Neuronal stem cell (in vitro differentiated cells): ENCODE measurements at places on chromosomes 1 and 21.
A peak's percentile ranks its signal among the peaks of the same experiment; 100 is the strongest.

GRCh38 chr1:174809755-174810280 lies 189.9 kb upstream of the CACYBP start:
- H3K4me3 ChIP-seq: no peak overlapping the region
- no peak overlapping the region for H3K27ac ChIP-seq
- no peaks in the 10 kb centered on the region for H3K36me3 ChIP-seq
- H3K4me1 ChIP-seq: peaks cover 27% of the 10 kb centered on the region
- H3K27me3 ChIP-seq: no peaks in the 10 kb centered on the region

DNA sequence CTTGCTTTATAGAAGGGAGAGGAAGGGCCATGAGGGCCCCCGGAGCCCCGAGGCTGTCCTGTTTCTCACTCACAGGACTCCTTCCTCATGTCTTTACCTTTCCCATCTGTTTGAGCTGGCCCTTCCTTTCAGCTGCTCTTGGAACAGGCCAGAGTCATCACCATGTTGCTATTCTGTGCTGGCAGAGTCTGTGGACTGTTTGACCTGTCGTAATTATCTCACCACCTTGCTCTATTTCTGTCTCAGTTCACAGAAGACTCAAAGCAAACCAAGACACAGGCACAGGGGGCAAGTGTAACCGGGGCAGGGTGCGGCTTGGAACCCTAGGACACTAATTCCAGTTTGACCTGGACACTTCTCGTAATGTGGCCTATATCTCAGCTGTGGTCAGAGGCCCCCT lies 104.3 kb upstream of the CD34 start:
- DNase-seq: no peak
- no peaks in the 10 kb centered on the region for H3K4me1 ChIP-seq
- H3K27ac ChIP-seq: no peak overlapping the region
- no peaks in the 10 kb centered on the region for H3K36me3 ChIP-seq

DNA sequence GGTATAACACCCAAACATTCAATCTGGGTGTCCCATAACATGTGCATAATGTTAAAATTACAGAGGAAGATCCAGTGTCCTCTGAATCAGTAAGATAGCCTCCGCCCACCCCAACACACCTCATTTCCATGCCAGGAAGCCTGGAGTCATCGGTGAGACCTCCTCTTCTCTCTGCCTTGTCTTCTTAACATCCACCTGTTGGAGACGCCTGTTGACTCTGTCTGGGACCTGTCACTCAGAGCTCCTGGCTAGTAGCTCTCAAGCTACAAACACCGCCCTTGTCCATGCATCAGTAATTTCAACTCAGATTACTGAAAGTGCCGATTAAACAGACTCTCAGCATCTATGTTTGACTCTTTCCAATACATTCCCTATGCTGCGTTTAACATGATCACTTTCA lies 27.4 kb downstream of the KCNJ15 start:
- no peak overlapping the region for H3K27ac ChIP-seq
- H3K27me3 ChIP-seq: peaks cover 1% of the 10 kb centered on the region
- H3K4me1 ChIP-seq: no peaks in the 10 kb centered on the region
- no peak for DNase-seq

GRCh38 chr1:118988186-118989005 lies at the start of gene TBX15:
TBX15 (minus strand) TSS chr1:118988343; CDS start chr1:118987795, 548 bp downstream.
- peak within 1 kb of the TSS; percentile 27 for H3K4me3 ChIP-seq
- no peaks in the 10 kb centered on the region for H3K36me3 ChIP-seq
- no peak within 1 kb of the TSS for H3K27ac ChIP-seq
- no peak for DNase-seq
- peaks cover 100% of the 10 kb centered on the region for H3K27me3 ChIP-seq
